ENCODE measurements at places on chromosomes 3 and 15.

- DNase-seq = no peak
Measured at GRCh38 chr3:13013994-13014754, 59.1 kb downstream of the IQSEC1 start.

GRCh38 chr3:120416868-120417267 is 33.9 kb downstream of the FSTL1 start:
- no peak for DNase-seq

DNA sequence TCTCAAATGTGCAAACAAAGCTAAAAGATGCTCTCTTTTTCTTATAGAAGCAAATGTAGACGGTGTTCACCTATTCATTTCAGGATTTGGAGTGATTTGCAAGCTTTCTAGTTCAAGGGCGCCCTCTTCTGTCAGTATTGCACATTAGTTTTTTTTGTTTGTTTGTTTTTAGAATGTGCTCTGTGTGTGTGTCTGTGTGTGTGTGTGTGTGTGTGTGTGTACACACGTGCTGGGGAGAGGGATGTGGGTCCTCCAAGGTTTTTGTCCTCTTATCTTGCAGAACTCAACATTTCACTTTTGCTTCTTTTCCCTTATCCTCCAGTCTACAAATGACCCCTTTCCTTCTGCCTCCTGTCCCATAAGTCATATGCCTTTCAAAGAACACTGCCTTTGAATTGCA is 23.5 kb downstream of the DNAH1 start:
- DNase-seq = peak; percentile 37

DNA sequence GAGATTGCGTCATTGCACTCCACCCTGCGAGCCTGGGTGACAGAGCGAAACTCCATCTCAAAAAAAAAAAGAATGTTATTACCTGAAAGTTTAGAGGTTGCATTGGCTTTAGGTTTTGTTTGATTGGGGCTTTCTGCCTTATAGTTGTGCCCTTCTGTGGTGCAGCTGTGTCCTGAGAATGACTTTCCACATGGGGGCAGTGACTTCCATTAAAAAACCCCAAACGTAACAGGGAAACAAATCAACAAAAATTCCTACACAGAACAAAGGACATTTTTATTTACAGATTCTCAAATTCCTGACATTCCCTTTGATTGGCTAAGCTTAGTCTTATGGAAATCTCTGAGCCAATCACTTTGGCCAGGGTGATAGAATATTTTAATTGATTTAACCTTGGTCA is 154.1 kb upstream of the GPR149 start:
- no peak for DNase-seq

GRCh38 chr3:1232276-1232675 is 139.5 kb downstream of the CNTN6 start:
- DNase-seq = no peak

GRCh38 chr3:94524102-94524919 is 461.4 kb downstream of the NSUN3 start:
- DNase-seq = peak; percentile 38

DNA sequence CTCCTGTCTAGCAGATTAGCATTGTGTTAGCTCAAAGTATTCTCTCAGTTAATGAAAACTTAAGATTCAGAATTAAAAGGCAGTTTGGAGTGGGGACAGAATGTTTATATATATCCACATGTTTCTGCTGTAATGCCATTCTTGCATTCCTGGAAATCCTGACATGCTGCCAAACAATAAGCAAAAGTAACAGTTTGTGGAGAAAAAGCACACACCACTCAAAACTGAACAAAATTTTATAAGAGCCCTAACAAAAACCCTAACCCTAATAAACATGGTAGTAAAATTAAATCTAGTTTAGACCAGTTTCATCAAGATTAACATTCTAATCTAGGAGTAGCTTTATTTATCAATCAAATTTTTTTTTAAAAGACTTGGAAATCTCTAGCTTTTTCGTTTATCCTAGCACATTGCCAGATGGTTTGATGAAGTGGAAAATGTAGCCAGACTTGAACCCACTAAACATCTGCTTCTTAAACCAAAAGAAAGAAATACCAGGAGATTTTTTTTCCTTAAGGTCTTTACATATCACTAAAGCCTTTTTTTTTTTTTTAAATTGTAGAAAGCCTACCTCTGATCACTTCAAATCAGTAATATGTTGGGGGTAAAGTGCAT is 3.7 kb downstream of the TCAIM start:
- DNase-seq = no peak

GRCh38 chr3:174636451-174636850 is 222.7 kb upstream of the NAALADL2 start:
- no peak for DNase-seq

DNA sequence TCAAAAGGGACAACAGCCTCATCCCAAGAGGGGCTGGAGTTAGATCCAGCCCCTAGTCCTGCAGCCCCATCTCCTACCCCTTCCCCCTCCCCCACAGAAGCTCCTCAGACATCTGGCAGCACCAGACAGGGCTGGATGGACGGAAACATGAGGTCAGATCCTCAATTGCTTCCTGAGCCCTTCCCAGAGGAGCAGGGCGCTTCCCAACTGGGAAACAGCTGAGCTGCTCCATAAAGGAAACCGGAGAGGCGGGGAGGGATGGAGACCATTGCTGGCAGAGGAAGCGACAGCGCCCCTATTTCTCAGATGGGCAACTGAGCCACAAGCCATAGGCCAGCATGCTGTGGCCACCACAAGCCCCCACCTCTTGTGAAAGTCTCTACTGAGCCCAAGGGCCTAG is 18.3 kb upstream of the CYP11A1 start:
- DNase-seq = no peak
